ENCODE measurements at places on chromosomes 5 and 9. TPM values are rescaled to one million over a fixed set of nuclear protein-coding genes. Genes with fewer than 3 reads are reported as not detected.

FOXI1 gene
- not detected for polyA plus RNA-seq

GRCh38 chr5:5586721-5587120, 164.2 kb downstream of the ICE1 start:
- H3K4me3 ChIP-seq, result no peak overlapping the region
- no peaks in the 10 kb centered on the region for H3K27me3 ChIP-seq
- H3K4me1 ChIP-seq, result no peaks in the 10 kb centered on the region
- DNase-seq, result no peak

GRCh38 chr5:145178641-145179523, 656.3 kb downstream of the PRELID2 start:
- H3K4me1 ChIP-seq, result no peaks in the 10 kb centered on the region
- no peak overlapping the region for H3K27ac ChIP-seq
- H3K36me3 ChIP-seq, result no peaks in the 10 kb centered on the region
- no peaks in the 10 kb centered on the region for H3K27me3 ChIP-seq
- no peak for DNase-seq

DNA sequence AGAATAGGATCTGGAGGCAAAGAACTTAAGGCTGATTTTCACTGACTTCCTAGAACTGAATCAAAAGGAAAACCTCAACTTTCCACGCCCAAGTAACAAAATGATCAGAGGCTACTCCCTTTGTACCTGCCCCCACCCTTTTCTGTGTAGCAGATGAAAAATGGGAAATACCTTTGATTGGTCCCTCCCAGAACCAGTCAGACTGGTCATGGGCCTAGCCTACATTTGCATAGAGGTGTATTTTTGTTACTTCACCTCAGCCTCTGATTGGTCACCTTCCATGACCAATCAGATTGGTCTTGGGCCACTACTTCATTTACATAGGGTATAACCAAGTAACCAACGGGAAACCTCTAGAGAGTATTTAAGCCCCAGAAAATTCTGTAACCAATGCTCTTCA, 1553.5 kb upstream of the C9orf72 start:
- no peak overlapping the region for H3K4me3 ChIP-seq
- no peaks in the 10 kb centered on the region for H3K4me1 ChIP-seq
- H3K27me3 ChIP-seq, result no peaks in the 10 kb centered on the region

SPATA31D4 gene
- not detected for polyA plus RNA-seq

PMPCA gene
- polyA plus RNA-seq, result 77.0 TPM

DNA sequence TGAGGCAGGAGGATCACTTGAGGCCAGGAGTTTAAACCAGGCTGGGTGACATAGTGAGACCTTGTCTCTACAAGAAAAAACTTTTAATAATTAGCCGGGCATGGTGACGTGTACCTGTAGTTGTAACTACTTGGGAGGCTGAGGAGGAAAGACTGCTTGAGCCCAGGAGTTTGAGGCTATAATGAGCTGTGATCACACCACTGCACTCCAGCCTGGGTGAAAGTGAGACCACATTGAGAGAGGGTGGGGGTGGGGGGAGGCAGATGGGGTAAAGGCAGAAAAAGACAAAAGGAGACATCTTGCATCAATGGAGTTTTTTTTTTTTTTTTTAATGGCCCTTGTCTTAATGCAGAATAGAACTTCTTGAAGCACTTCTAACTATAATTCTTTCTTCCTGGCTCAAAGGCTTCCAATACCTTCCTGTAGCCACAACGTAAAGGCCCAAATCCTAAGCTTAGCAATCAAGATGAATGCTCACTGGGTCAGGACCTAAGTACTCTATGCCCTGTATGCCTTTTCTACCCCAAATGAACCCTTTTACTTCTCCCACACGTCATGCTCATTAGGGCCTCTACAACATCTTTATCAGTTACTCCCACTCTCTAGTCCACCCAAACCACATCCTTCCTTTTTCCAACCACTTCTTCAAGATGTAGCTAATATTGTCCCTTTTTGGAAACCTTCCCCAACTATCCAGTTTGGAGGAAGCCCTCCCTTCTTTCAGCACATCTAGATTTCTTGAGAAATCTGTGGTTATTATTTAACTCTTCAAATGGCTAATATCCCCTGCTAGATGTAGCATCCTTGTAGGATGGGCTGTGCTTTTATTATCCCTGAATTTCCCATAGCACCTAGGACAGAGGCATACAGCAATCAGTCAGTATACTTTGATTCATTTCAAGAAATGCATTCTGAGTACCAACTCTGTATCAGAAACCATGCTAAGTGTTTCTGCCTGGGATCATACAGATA, 40.8 kb downstream of the CSF2 start:
- H3K27me3 ChIP-seq, result no peaks in the 10 kb centered on the region
- no peak for DNase-seq

RAB3C gene
- 0.57 TPM for polyA plus RNA-seq

TMEM174 gene
- polyA plus RNA-seq, result not detected

- no peak overlapping the region for H3K4me3 ChIP-seq
- H3K27ac ChIP-seq, result no peak overlapping the region
- DNase-seq, result no peak
- H3K36me3 ChIP-seq, result no peaks in the 10 kb centered on the region
- H3K27me3 ChIP-seq, result no peaks in the 10 kb centered on the region
Measured at GRCh38 chr5:17910318-17910717, 276.1 kb downstream of the TAF11L14 start.

DNA sequence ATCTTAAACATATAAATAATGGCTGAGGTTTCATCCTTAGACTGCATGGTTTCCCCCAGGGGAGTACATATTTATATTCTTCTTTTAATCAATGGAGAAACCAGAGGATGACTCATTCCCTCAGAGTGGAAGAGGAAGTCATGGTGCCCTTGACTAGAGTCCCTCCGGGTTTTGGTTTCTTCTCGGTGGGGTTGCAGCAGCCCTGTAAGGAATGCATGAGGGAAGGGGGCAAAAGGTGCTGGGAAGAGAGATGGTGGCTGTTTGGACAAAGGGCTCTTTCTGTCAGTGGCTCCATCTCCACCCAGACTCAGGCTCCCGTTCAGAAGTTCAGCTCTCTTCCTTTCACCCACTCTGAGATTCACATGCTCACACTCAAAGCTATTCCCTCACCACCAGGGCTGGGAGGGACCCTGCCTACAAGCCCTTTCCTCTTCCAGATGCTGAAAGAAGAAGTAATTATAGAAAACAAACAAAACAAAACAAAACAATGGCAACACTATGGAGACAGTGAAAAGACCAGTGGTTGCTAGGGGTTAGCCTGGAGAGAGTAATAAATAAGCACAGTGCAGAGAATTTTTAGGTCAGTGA, 129.8 kb upstream of the IL12B start:
- DNase-seq, result no peak
- H3K27me3 ChIP-seq, result no peaks in the 10 kb centered on the region
- H3K27ac ChIP-seq, result no peak overlapping the region
- H3K4me1 ChIP-seq, result no peaks in the 10 kb centered on the region
- H3K4me3 ChIP-seq, result no peak overlapping the region

DNA sequence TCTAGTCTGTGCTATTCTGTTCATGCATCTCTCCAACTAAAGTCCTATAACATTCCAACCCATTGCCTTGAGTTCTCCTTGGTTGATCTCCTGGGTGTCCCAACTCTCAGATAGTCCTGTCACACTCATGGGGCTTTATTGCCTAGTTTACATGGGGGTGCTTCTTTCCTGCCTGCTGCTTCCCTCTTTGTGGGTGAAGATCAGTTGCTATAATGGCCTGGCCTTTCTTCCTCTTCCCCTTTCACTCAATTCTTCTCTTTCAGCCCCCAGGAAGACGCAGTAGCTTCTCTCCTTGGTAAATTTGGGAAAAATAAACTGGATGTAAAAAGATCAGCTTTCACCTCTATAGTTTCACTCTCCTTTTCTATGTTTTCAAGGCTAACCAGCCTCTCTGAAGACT, 66.5 kb downstream of the PTCD2 start:
- no peaks in the 10 kb centered on the region for H3K27me3 ChIP-seq
- H3K36me3 ChIP-seq, result no peaks in the 10 kb centered on the region
- peaks cover 15% of the 10 kb centered on the region for H3K4me1 ChIP-seq
- no peak overlapping the region for H3K27ac ChIP-seq

DNA sequence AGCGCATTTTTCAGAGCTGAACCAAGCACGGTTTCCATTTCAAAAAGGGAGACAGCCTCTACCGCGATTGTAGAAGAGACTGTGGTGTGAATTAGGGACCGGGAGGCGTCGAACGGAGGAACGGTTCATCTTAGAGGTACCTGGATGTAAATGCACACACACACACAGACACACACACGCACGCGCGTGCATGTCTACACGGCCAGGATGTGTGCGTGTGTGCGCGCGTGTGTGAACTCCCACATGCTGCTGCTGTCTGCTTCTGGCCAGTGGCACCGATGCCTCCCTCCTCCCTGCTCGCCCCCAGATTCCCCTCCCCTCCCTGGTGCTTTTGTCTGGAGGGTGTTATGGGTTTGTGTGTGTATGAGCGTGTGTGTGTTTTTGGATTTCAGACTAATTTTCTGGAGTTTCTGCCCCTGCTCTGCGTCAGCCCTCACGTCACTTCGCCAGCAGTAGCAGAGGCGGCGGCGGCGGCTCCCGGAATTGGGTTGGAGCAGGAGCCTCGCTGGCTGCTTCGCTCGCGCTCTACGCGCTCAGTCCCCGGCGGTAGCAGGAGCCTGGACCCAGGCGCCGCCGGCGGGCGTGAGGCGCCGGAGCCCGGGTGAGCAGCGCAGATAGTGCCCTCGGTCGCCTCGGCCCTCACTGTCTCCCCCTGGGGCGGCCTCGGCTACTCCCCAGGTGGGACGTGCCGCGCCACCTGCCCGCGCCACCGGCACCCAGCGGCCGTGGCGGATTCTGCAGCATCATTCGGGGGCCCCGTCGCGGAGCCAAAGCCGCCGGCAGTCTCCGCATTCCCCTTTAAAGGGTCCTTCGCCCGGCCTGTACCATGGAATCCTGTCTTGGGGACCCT, at the start of gene NTRK2:
Gene NTRK2 (plus strand): TSS at position 442 of the 850 bp plus-strand sequence. CDS start 1,020 bp downstream, outside the sequence.
- H3K27me3 ChIP-seq, result peaks cover 16% of the 10 kb centered on the region
- no peaks in the 10 kb centered on the region for H3K4me1 ChIP-seq
- peak within 1 kb of the TSS; percentile 50 for H3K4me3 ChIP-seq
- H3K36me3 ChIP-seq, result no peaks in the 10 kb centered on the region

- no peaks in the 10 kb centered on the region for H3K36me3 ChIP-seq
- no peak overlapping the region for H3K27ac ChIP-seq
- no peak for DNase-seq
Measured at GRCh38 chr9:115126404-115126803, 8.4 kb upstream of the TNC start.

DNA sequence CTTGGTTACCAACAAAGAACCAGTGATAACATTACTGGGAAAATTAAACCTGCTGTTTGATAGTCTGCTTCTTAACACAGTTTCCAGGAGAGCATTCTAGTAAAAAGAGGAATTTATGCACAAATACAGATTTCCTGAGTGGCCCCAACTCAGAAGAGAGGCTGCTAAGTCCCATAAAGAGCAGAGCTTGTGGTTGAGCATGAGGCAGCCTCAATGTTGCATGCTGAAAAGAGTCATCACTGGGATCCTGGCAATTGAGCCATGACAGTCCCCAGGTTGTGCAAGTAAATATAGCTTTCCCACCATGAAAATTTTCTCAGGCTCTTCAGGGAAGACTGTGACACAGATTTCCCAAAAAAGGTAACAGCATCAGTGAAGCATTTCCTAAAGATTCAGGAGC, 47.5 kb upstream of the ADRB2 start:
- no peaks in the 10 kb centered on the region for H3K36me3 ChIP-seq
- no peaks in the 10 kb centered on the region for H3K27me3 ChIP-seq
- H3K27ac ChIP-seq, result no peak overlapping the region
- no peaks in the 10 kb centered on the region for H3K4me1 ChIP-seq
- no peak overlapping the region for H3K4me3 ChIP-seq

ASPN gene
- 8.0 TPM for polyA plus RNA-seq

DNA sequence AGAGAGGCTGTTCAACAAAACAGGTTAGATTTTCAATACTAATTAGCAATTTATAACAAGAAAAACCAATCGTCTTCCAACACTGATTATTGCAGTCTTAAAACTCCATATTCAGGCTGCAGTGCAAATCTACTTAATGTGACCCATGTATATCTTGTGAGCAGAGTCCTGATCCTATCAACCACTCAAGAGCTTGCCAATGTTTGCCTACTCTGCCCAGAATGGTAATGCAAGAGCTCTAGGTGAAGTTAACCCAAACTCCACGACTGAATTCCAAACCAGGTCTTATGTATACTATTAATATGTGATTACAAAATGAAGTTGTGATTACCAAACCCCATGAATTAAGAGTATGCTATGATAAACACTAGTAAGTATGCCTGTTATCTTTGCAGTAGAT, 17.1 kb downstream of the EFNA5 start:
- DNase-seq, result no peak
- no peak overlapping the region for H3K4me3 ChIP-seq
- H3K27me3 ChIP-seq, result no peaks in the 10 kb centered on the region
- H3K4me1 ChIP-seq, result peaks cover 18% of the 10 kb centered on the region
- H3K27ac ChIP-seq, result no peak overlapping the region
- H3K36me3 ChIP-seq, result no peaks in the 10 kb centered on the region

- no peaks in the 10 kb centered on the region for H3K4me1 ChIP-seq
- no peaks in the 10 kb centered on the region for H3K36me3 ChIP-seq
- H3K27me3 ChIP-seq, result no peaks in the 10 kb centered on the region
- H3K4me3 ChIP-seq, result no peak overlapping the region
Measured at GRCh38 chr5:133034064-133034463, 7.7 kb upstream of the ZCCHC10 start.

DNA sequence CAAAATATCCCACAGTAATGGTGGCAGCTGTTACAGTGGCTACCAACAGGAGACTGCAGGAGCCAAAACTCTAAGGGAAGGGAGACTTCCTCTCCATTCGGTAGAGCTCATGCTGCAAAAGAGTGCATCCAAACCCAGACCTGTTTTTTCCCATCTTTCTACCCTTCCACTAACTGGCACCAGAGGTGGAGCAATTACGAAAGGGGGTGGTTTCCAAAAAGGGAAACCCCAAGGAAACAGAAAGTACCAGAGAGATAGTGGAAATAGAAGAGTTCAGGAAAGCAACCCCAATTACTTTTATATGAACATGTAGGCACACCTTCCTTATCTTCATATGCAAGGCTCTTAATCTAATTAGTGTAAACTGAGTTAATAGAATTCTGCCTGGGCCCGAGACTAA, 7.3 kb upstream of the WDR41 start:
- DNase-seq, result no peak
- H3K27ac ChIP-seq, result no peak overlapping the region
- no peaks in the 10 kb centered on the region for H3K4me1 ChIP-seq
- H3K27me3 ChIP-seq, result no peaks in the 10 kb centered on the region
- no peak overlapping the region for H3K4me3 ChIP-seq

- no peak for DNase-seq
- no peak overlapping the region for H3K27ac ChIP-seq
- H3K4me1 ChIP-seq, result no peaks in the 10 kb centered on the region
- H3K36me3 ChIP-seq, result no peaks in the 10 kb centered on the region
- H3K27me3 ChIP-seq, result no peaks in the 10 kb centered on the region
Measured at GRCh38 chr5:76737846-76738245, 21.9 kb downstream of the F2R start.

GRCh38 chr5:172473427-172473826, 19.1 kb upstream of the SH3PXD2B start:
- DNase-seq, result no peak
- H3K4me1 ChIP-seq, result no peaks in the 10 kb centered on the region
- H3K4me3 ChIP-seq, result no peak overlapping the region
- no peaks in the 10 kb centered on the region for H3K36me3 ChIP-seq

SLC1A1 gene
- 1.5 TPM for polyA plus RNA-seq

All from heart left ventricle (tissue), 16 donors.